Brain microvascular endothelial cell (primary cell): ENCODE measurements at places on chromosomes 4 and X.

- no peak for DNase-seq
These were observed 807.2 kb downstream of the GLUD2 start for GRCh38 chrX:121854614-121854911.

GRCh38 chrX:153925739-153926551 lies at the start of gene ARHGAP4:
TSS of gene ARHGAP4 (minus strand) at chrX:153926264. CDS start at chrX:153926202, 62 bp downstream.
- DNase-seq, result no peak

DNA sequence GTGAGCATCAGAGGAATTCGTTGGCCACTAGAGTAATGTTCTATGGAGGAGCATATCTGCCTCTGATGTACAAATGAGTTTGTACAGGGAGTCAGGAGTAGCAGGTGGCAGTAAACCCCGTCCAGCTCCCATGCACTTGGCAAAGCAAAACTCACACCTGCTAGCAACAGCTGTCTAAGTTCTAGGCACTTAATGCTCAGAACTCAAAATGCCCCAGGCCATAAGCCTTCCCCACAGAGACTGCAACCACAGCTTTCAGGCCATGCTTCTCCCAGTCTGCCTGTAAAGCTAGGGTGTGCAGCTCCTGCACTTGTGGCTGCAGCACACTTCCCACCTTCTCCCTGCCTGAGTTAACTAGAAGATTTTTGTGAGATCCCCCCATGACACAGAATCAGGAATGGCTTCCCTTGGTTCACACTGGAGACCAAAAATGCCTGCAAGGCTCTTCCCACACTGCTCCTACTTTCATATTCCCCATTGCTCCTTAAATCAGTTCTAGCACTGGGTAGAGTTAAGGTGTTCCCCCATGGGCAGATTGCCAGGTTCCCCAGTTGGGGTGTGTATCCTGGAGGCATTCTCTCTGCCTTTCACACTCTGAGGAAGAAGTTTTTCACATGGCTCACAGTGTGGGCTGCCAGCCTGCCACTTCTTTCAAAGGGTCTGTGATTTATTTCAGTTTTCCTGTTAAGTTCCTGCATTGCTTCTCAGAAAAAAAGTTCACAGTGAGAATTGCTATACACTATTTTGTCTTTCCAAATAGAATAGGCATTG lies 189.9 kb downstream of the STPG2 start:
- DNase-seq, result no peak

- DNase-seq, result no peak
These were observed 98.1 kb downstream of the WWC2 start for GRCh38 chr4:183197140-183197539.

- DNase-seq, result no peak
These were observed 12.8 kb downstream of the PJA1 start for GRCh38 chrX:69152417-69152841.

GRCh38 chr4:137312257-137312656 lies 220.0 kb downstream of the PCDH18 start:
- peak; percentile 53 for DNase-seq

- no peak for DNase-seq
These were observed 50.9 kb upstream of the TMEM164 start for GRCh38 chrX:109952050-109952449.

DNA sequence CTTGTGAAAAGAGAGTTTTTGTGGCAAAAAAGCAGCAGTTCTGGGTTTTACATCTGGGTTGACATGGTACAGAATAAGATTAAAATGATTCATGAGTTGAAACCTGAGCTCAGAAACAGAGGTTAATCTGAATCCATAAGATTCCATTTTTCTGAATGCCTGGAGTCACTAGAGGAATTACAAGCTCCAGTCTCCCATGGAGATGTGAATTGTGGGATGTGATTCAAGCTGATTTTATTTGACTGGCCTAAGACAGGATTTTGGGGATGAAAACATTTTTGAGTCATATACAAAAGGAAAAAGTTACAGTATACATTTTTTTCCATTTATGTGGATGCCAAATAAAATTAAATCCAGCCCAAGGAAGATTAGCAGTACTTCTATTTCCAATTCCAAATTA lies 161.1 kb downstream of the RBM46 start:
- no peak for DNase-seq

- DNase-seq, result no peak
These were observed 139.9 kb downstream of the REPS2 start for GRCh38 chrX:17086317-17086716.

DNA sequence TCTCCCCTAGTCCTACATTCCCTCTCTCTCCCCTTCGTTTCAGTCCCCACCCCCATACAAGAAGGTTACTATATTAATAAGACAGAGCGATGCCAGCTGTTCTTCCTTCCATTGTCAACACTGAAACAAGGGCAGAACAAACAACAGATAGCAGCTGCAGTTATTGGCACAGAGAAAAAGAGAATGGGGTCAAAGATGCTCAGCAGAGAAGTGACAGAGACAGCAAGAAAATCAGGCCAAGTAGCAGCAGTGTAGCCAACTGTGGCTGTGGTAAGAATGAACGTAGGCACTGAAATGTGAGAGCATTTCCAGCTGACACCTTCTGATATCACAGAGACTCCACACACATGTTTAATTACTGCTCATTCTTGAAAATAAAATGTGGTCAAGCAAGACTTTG lies 641.8 kb downstream of the FSTL5 start:
- DNase-seq, result no peak

DNA sequence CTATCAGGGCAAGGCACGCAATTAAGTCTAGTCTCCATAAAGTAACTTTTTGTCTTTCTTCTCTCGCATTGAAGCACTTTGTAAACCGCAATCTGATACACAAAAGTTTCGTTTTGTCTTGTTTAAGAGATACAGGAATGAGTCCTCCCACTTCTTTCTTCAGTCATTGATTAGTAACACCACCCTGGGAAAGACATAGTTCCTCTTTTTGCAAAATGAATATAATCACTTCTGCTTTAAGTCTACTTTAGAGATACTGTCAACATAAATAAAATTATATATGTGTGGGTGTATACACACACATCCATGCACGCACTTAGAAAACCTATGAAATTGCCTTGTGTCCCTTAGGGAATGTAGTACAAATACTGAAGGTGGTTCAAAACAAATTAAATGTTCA lies 11.7 kb downstream of the COQ2 start:
- DNase-seq, result no peak

DNA sequence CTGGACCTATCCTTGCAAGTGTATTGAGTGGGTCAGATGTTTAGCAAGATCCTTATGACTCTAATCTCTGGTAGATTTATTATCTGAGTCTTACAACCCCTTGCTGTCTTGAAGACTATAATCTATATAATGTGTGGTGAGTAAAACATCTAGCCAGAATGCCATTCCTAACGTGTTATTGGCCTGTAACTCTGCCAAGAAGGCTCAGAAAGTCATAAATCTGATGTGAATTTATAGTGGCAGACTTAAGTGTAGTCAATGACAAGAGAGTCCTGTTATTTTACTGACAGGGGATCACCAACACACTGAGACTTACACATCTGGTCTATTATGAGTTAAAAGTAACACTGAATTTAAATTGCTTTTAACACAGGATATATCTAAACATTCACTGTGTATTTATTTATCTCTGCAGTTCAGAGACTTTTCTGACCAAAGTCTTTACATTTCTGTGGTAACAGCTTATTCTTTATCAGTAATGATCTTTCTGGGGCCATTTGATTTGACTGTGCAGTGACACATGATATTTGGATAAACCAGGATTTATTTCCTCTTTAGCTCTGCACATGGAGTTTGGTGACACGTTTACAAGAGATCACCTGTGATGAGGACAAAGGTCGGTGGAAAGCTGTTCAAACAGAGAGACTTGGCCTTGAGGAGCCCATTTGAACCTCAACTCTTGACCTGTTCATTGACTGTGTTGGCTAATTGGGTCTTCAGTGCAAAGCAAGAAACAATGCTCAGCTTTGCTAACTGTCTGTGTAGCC lies 415.8 kb downstream of the STIM2 start:
- DNase-seq, result no peak

- peak; percentile 20 for DNase-seq
These were observed 163.6 kb downstream of the ZNF674 start for GRCh38 chrX:46381630-46382029.

DNA sequence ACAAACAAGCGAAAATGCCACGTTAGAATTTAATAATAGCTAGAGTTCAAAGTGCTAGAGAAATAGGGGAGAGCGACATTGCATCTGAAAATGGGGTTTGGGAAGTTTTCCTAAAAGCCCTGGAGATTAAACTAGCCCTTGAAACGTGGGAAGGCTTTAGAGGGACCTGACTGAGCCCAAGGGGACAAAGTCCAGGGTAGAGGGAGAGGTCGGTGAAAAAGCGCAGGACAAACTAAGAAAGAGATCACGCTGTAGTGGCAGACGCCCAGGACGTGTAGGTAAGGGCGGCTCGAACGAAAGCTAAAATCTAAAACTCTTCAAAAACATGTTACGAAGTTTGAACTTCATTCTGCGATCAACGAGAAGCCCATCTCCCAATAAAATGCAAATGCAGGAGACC lies 1.1 kb upstream of the ATP11C start:
- no peak for DNase-seq

DNA sequence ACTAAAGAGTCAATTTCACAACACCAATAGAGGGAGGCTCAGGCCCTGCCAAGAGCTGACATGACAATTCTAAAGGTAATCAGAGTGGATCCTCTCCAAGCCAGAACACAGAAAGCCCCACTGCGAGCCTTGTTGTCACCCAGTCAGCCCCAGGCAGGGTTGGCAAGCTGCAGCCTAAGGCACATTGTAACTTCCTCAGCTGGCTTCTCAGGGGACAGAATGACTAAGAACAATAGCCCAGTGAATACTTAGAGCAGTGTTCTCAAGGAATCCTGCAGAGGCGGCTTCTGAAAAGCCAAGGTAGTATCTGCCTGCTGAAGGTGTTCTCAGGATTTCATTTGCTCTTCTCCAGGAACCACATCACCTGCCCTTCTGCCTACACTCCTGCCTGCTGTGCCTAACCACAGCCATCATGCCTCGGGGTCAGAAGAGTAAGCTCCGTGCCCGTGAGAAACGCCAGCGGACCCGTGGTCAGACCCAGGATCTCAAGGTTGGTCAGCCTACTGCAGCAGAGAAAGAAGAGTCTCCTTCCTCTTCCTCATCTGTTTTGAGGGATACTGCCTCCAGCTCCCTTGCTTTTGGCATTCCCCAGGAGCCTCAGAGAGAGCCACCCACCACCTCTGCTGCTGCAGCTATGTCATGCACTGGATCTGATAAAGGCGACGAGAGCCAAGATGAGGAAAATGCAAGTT lies at the start of gene MAGEB4:
MAGEB4 (plus strand) TSS at position 277 of the 692 bp plus-strand sequence; CDS start at position 413, 136 bp downstream.
- no peak for DNase-seq

DNA sequence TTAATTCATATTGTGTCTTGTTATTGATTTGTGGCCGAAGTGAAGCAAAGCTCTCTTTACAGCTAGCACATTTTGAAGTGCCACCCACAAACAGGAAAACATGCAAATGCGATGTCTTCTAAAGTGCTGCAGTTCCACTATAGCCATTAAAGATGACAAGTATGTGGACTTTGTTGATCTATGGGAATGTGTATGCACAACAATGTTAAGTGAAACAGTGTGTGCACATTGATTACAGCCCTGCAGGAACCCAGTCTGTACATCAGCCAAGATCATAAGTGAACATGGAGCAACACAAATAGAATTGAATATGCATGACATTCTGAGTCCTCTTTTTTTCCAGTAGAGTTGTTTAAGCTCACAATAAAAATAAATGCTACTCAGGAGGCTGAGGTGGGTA lies 43.0 kb downstream of the TFDP3 start:
- DNase-seq, result no peak

- DNase-seq, result no peak
These were observed 29.2 kb upstream of the IL9R start for GRCh38 chrX:155968326-155968661.

DNA sequence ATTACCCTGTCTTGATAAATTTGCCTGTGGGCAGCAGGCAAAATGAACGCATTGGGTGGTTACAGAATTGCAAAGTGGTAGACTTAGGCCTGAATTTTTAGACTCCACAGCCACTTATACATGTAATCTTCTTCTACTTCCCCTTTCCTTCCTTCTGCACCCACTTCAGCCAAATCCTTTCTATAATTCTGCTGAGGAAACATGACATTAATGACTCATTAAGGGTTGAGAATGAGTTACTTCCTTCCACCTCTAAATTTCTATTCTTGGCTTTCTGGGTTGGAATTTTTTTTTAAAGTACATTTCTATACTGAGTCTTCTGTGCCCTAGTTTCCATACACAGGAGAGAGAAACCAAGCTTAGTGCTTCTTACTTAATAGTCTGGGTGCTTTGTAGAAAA lies 10.1 kb downstream of the PAPSS1 start:
- no peak for DNase-seq

GRCh38 chrX:24343719-24344118 lies 16.7 kb upstream of the SUPT20HL1 start:
- no peak for DNase-seq

DNA sequence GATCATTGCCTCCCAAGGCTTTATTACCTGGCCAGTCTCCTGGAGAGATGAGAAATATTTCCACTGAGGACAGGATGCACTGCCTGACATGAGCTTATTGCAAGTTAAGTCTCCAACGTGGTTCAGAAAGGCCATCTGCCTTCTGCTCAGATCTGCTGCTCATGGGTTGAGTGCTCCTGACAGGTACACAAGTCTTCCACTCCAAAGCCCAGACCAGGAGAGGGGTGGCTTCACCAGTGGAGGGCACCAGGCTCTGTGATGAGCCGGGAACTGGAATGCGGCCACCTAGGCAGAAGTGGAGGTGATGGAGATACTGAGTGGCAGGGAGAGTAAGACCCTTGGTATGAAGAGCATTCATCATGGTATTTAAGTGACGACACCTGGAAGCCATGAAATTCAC lies 79.5 kb upstream of the IRF2 start:
- no peak for DNase-seq

GRCh38 chr4:183624548-183624947 lies 34.4 kb downstream of the RWDD4 start:
- DNase-seq, result no peak

DNA sequence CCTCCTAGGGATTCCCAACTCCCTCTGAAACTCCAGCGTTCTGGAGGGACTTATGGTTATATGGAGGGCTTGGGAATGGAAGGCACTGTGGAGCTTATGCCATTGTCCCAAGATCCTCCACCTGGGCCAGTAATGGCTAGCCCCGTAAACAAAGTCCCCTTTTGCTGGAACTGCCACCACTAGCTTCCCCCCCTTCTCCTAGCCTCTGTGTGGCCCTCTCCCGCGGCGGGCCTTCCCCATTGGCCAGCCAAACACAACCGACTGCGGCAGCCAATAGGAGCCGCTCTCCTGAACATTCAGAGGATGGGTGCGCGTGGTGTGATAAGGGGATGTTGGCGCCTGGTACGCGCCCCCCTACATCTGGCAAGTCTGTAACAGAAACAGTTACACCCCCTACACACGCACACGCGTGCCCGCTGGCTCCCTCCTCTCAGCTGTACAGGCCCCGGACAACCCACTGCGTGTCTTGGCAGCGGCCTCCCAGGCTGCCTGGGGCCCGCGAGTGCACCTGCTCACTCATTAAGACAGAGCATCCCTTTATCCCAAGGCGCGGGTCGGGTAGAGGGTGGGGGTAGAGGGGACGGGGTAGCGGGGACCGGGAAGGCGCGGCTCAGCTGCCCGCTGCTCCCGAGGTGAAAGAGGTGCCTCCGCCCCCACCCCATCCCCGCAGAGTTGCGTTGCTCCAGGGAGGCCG lies 863 bp upstream of the RAB33A start:
- peak; percentile 20 for DNase-seq
